ENCODE measurements at places on chromosomes 1 and 21. TPM values are rescaled to one million over a fixed set of nuclear protein-coding genes. Genes with fewer than 3 reads are reported as not detected.

Gene SIM2
- not detected for total RNA-seq

Gene C8B
- not detected for total RNA-seq

Gene SPATA17
- total RNA-seq, result not detected

Gene ETNK2
- 1.4 TPM for total RNA-seq

Gene ADORA3
- not detected for total RNA-seq

Gene ABCB10
- total RNA-seq, result 30.7 TPM

Gene C1QA
- total RNA-seq, result not detected

Gene LDLRAP1
- 14.5 TPM for total RNA-seq

Gene CD101
- total RNA-seq, result 2.5 TPM

Gene CREB3L4
- total RNA-seq, result 8.3 TPM

Gene KCNK1
- total RNA-seq, result not detected

Gene REN
- not detected for total RNA-seq

Gene SELL
- 110 TPM for total RNA-seq

Gene KLHDC7A
- total RNA-seq, result not detected

Gene OR6K2
- total RNA-seq, result not detected

All from activated CD8-positive, alpha-beta T cell treated with anti-CD3 and anti-CD28 coated beads for 36 hours (primary cell).